ENCODE measurements at places on chromosomes 3 and 15.

DNA sequence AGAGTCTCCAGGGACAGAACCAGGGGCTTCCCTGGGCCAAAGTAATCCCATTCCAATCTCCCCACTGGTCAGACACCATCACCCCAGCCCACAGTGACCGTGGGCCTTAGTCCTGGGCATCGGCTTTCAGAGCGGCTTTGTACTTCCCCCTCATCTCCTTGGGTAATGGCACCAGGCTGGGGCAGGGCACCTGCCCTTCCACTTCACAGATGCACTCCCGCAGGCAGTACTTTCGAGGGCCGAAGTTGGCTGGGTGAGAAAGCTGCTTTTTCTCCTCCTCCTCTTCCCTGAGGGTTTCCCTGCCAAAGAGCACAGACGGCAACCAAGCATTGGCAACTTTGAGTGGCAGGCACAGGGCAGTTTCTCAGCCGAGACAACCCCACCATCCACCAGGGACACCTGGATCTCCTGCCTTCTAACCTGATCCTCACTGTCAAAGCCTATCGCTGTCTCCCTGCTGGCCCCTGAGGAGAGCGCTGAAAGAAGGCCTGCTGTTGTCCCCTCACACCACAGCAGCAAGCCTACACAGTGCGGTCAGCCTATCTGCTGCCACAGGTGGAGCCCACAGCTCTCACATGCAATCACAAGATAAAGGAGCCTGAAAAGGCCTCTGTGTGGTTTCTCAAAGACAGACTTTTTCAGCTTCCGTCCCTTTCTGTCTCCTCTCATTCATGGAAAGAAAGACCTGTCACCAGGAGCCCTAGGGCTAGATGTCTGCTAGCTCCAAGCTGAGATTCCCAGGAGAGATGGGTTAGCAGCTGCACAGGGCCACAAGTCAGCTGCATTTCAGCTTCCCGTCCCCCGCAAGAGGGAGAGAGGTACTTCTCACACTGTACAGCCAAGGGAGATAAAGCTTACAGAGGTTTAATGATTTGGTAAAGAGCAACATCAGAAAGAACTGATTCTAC lies 12.5 kb downstream of the MRPS25 start:
- peak; percentile 47 for DNase-seq

DNA sequence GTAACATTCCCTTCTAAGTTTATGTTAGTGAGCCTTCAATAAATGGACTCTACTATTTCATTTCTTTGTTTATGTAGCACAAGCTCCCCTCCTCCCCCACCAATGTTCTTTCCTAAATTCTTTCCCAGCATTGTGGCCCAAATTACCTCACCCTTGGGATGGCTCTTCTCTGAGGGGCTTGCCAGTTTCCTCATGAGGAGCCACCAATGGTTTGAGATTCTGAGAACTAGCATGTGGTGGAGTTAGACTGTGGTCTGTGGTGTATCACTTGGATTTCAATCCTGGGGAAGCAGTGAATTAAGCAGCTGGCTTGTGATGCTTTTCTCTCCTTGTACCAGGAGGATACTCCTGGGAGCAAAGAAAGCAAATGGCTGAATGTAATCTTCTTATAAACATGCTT lies 50.0 kb upstream of the NPHP3 start:
- no peak for DNase-seq

GRCh38 chr15:77542491-77543001 lies 90.2 kb downstream of the LINGO1 start:
- DNase-seq, result no peak

DNA sequence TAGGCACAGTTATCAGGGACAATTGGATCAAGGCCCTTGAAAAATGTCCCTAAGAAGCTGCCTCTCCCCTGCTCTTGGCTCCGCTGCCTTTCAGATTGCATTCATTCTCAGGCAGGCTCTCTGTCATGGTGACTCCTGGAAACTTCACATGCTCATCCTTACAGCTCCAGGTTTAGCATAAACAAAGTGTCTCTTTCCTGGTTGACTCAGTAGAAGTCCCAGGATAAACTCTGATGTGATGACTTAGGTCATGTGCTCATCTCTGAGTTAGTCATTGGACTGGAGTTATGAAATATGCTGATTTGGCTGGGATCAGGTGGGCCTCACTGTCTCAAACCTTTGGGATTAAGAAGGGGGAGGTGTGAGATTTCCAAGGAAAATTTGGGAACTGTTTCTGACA lies 243.8 kb downstream of the ZNF621 start:
- DNase-seq, result no peak

- DNase-seq, result no peak
Observed at GRCh38 chr3:186001842-186002241, 64.0 kb upstream of the TRA2B start.

GRCh38 chr3:10470120-10471053 lies 35.0 kb downstream of the ATP2B2 start:
- DNase-seq, result no peak

- DNase-seq, result no peak
Observed at GRCh38 chr15:71572452-71573053, 237.8 kb upstream of the NR2E3 start.

DNA sequence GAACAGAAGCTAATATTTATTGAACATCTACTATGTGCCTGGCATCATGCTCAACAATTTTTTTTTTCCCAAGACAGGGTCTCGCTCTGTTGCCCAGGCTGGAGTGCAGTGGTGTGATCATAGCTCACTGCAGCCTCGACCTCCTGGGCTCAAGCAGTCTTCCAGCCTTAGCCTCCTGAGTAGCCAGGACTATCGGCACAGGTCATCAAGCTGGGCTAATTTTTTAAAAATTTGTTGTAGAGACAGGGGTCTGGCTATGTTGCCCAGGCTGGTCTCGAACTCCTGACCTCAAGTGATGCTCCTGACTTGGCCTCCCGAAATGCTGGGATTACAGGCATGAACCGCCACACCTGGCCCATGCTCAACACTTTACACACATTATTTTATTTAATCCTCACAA lies 35.7 kb upstream of the CILP start:
- DNase-seq, result no peak

GRCh38 chr3:183255348-183255730 lies 2.3 kb downstream of the B3GNT5 start:
- no peak for DNase-seq

DNA sequence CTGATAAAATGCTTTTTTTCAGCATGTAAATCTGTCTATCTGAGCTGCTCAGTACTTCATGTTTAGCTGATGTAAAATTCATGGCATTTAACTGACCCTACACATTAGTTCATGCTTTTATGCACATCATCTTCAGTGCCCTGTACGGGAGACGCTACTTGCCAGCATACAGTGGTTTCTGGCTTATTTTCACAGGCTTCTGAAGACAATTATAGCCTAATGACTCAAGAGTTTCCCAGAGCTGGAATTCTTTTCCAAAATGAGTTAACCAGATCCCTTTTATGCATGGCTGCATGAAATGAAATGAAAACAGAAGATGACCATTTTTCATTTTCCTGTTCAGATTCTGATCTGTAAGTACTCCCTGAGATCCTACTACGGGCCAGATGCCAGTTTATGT lies 1061.5 kb downstream of the ROBO2 start:
- DNase-seq, result no peak

GRCh38 chr3:172697558-172697957 lies 13.3 kb downstream of the NCEH1 start:
- no peak for DNase-seq

DNA sequence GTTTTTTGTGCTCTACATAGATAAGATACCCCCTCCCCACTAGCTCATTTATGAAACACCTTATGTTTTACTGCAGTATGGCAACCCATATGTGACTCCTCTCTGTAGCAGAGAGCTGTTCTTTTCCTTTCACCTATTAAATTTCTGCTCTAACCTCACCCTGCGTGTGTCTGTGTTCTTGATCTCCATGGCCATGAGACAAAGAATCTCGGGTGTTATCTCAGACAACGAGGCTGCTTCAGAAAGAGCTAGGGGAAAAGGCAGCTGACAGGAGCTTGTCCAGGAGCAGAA lies 18.0 kb downstream of the CCR8 start:
- no peak for DNase-seq

DNA sequence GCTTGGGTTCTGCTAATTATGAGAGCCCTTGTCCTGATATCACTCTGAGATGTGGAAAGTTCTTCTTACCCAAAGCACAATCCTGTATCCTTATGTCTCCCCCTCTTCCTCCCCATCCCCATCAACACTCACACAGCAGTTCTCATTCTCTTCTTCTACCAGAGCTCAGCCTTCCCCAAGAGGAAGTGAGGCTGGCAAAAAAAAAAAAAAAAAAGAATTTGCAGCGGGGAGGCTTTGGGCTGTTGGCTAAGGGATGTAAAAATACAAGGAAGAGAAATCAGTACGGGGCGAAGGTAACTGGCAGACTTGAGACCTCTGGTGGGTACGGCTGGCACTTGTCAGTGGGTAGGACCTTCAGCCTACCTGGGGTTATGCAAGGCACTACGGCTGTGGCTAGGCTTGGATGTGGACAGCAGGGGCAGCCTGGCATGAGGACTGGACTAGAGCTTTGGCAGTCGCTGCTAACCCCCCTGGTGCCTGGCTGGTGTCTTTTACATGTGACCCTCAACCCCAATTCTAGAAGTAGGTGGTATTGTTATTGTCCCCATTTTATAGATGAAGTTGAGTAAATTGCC lies 5.4 kb downstream of the VIPR1 start:
- no peak for DNase-seq

GRCh38 chr3:14118400-14119381 lies 6.0 kb downstream of the CHCHD4 start:
- DNase-seq, result no peak

- DNase-seq, result no peak
Observed at GRCh38 chr3:177589911-177590381, 392.7 kb upstream of the TBL1XR1 start.

GRCh38 chr15:25175033-25175788 lies 220.4 kb downstream of the SNRPN start:
- peak; percentile 4 for DNase-seq

GRCh38 chr15:98416222-98416855 lies 232.0 kb upstream of the IGF1R start:
- DNase-seq, result no peak
